AG09319 (cell line): ENCODE measurements at places on chromosomes 1 and 21.
A peak's percentile ranks its signal among the peaks of the same experiment; 100 is the strongest.

- no peak for DNase-seq
These were observed 332.3 kb downstream of the COL11A1 start for GRCh38 chr1:102776071-102776470.

- no peak for DNase-seq
These were observed 33.8 kb upstream of the SLC30A1 start for GRCh38 chr1:211612786-211613107.

DNA sequence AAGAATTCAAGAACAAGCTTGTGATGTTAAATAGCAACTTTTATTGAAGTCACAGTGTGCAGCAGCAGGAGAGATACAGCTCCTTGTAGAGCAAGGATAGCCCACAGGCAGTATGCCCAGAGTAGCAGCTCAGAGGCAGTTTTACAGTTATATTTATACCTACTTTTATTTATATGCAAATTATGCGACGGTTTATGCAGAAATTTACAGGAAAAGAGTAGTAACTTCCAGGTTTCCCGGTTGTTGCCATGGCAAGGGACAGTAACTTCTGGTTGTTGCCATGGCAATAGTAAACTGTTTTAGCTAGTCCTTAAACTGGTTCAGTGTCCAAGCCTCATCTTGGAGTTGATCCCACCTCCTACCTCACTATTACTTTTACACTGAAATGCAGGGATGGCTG is 344.6 kb upstream of the LYPLAL1 start:
- DNase-seq: no peak

- no peak for DNase-seq
These were observed 286.1 kb downstream of the PCP4 start for GRCh38 chr21:40153351-40153750.

DNA sequence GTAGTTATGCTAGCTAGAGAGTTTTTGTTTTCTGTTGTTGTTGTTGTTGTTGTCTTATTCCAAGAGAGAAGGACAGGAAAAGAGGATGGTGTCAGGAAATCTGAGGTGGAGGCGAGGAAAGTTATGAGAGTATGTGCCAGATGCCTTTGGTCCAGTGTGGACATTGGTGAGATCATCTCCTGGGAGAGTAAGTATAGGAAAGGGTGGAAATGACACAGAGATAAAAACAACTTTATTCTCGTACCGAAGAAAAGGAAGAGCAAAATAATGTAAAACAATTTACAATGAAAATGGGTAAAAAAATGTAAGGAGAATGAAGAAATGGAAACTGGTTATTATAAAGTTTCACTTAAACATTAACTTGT is 97.4 kb upstream of the ADGRL2 start:
- no peak for DNase-seq

DNA sequence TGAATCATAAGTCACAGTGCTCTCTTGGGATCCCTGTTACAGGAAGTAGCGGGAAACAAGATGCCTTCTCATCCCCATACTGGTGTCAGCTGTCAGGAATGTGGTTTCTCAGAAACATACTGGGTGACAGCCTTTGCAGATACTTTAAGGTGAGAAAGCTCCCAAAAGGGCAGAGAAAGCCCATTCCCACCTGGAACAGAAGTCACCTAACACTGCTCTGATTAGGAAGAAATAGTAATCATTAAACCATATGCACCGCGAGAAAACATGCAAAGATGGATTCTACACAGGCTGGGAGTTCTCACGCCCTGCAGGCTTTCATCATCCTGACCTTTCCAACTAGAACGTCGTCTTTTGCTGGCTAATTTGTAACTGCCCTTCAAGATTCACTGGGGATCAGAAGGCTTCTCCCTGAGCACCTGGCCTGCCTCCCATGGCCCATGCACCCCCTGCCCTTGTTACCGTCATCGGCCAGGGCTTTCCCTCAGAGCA is 46.2 kb upstream of the SLC44A3 start:
- DNase-seq: no peak

- DNase-seq: no peak
These were observed 10.7 kb downstream of the AMPD2 start for GRCh38 chr1:109630081-109630897.

- no peak for DNase-seq
These were observed 698 bp upstream of the UCK2 start for GRCh38 chr1:165826565-165827267.

DNA sequence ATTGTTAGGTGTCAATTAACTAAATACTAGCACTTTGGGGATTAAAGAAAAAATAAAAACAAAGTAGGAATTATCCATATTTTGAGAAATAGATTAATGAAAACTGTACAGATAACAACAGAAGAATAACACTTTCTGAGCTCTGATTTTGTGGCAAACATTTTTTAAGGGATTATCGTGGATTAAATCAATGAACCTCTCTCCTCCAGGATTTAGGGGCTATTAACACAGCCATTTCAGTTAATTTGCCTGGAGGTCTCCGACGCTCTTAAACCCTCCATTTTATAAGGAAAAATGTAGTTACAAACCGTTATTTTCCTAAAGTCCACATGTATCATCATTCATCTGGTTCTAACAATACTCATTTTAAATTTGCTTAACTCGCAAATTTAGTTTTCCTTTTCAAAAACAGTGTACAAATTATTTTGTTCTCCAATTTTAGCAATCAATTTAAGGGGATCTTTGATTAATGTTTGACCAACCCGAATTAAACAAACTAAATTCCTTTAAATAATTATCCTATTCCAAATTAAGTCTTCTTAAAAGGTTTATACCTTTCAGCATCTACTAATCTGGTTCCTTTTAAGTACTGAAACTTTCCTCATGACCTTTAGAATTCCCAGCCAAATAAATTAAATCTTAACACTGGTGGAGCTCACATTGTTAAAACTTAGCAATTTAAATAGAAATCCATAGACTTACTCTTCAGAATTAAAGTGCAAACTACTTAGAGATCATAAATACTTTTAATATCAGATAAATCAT is 30.7 kb upstream of the RNF187 start:
- DNase-seq: no peak

DNA sequence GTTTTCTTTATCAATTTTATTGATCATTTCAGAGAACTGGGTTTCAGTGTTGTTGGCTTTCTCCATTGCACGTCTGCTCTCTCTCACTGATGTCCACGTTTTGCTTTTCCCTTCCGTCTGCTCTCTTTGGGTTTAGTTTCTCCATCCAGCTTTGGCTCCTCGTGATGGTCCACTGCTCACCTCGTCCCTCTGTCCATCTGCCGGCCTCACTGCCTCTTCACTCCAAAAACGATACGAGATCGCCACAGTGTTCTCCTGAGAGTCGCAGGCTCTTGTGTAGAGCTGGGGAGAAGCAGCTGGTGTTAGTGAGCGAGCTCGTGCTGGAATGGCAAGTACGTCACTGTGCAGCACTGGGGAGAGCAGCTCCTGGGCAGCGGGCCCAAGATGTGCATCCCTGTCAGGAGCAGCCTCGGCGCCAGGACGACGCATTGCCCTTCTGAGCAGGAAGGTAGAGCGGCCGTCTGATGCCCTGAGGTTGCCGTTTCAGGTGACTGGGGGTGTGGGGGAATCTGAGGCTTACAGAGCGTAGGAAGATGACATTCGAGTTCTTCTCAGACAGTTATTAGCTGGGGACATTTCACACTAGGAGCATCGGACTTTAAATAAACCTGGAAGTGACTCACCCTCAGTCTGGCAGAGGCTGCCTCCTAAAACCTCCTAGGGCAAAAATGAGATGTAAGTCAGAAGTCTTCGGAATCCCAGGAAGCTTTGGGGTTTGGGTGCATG is 31.4 kb upstream of the PCBP3 start:
- DNase-seq: no peak

GRCh38 chr1:115331558-115332331 is 6.3 kb downstream of the NGF start:
- DNase-seq: no peak

DNA sequence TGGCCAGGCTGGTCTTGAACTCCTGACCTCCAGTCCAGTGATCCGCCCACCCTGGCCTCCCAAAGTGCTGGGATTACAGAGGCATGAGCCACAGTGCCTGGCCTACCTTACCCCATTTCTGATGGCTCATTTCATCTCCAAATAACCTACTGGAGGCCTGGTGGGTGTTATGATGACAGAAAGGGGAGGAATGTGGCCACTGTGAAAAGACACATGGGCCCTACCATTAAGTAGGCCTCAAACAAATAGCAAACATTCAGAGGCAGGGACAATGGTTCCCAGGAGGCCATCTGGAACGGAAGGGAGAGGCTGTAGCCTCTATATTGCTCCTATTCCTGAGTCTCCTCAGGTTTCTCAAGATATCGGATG is 932 bp upstream of the FCRLA start:
- peak; percentile 46 for DNase-seq

- DNase-seq: no peak
These were observed 20.7 kb downstream of the DDX20 start for GRCh38 chr1:111776391-111776790.

DNA sequence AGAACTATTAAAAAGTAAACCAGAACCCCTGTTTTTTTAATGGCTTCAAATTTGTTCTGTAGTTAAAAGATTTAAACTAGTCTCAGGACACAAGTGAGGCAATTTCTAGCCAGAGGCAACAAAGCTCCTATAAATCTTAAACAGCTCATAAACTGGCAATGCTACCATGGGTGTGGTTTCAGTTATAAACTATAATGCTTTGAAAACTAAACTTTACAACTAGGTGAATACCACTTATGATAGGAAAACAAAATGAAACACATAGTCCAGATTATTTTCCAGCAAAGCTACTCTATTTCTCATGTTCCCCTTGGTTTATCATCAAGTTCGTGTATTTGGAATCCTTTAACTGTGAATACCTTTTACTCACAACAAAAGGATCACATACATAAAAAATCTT is 282.5 kb downstream of the VAV3 start:
- no peak for DNase-seq

DNA sequence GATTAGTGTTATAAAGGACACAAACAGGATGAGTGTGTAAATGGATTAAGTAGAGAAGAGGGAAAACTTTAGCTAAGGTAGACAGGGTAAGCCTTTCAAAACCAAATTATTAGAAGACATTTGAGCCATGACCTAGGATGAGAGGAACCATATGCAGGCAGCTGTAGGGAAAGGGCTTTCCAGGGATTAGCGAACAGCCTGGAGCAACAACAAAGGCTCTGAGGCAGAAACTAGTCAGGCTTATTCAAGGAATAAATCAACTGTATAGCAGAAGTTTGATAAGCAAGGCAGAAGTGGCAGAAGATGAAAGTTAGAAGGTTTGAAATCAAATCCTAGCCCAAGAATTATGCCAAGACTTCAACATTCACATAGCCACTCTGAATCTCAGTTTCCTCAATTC is 21.3 kb downstream of the AIDA start:
- no peak for DNase-seq

GRCh38 chr1:36705629-36706028 is 222.9 kb upstream of the CSF3R start:
- DNase-seq: no peak

GRCh38 chr1:210527091-210527490 is 198.4 kb downstream of the HHAT start:
- DNase-seq: no peak

GRCh38 chr1:206023695-206024094 is at the start of gene CTSE:
Gene CTSE (minus strand): TSS chr1:206023895. CDS start chr1:206023791, 104 bp downstream.
- DNase-seq: no peak

DNA sequence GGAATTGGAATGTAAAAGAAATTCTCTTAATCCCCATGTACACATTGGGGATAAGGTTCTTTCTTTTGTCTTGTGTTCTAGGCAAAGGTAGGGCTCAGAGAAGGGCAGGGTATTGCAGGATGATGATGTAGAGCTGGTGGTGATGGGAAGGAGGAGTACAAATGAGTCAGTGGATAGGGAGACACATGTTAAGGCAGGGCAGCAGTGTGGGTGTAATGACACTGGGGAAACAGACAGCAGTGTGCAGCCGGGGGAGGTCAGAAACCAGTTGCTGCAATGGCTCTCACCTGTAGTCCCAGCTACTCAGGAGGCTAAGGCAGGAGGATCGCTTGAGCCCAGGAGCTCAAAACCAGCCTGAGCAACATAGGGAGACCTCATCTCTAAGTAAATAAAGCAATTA is 5.1 kb downstream of the NLRP3 start:
- DNase-seq: no peak
